ENCODE measurements at places on chromosomes 2 and 18.

DNA sequence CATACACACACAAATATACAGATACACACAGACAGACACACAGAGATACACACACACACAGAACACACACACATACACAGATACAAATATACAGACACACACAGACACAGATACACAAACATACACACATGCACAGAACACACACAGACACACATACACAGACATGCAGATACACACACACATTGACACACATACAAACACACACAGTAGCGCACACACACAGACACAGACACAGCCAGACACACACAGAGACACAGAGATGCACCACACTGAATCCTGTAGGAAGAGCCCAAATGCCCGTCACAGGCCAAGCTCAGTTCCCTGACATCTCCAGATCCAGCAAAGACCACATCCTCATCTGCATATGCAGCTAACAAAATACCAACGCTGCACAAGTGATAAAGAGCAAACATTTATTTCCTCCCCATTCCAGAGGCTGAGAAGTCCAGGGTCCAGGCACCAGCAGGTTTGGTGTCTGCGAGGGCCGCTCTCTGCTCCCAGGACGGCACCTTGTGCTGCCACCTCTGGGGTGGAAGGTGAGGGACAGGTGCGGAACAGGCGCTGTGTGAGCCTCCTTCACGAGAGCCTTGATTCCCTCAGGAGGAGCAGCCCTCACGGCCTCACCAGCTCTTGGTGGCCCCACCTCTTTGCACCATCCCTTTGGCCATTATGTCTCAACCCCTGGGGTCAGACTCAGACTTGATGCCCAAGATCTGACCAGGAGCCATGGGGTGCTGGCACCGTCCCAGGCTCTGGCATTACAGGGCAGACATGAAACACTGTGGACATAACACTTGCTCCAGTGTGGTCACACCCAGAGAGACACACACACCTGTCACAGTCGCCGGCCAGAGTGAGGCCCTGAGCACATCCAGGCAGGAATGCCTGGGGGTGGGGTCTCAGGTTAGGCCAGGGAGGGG is 108.7 kb downstream of the NDUFA10 start:
- no peak for DNase-seq

GRCh38 chr18:75208836-75209128 is 157 bp downstream of the PTGR3 start:
- no peak for DNase-seq

- DNase-seq = no peak
These were observed 43.4 kb downstream of the ZCCHC2 start for GRCh38 chr18:62566199-62566598.

- DNase-seq = no peak
These were observed 86.4 kb upstream of the MAP4K3 start for GRCh38 chr2:39523308-39524044.

DNA sequence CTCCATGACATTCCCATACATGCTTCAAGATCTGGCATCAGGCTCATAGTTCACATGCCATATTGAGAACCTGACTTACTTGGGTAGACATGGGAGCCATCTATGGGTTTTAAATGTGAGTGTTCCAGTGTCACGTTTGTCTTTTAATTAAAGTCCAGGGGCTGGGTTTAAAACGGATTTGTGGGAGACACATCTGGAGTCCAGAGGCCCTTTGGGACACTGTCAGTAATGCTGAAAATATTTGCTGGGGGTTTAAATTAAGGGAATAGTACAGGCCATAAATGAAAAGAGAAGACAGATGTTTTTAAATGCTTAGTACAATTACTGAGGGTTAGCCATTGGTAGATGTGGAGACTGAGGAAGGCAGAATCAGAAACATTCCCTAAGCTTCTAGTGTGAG is 478.0 kb downstream of the PID1 start:
- no peak for DNase-seq

- no peak for DNase-seq
These were observed 20.5 kb downstream of the USP40 start for GRCh38 chr2:233546101-233546500.

DNA sequence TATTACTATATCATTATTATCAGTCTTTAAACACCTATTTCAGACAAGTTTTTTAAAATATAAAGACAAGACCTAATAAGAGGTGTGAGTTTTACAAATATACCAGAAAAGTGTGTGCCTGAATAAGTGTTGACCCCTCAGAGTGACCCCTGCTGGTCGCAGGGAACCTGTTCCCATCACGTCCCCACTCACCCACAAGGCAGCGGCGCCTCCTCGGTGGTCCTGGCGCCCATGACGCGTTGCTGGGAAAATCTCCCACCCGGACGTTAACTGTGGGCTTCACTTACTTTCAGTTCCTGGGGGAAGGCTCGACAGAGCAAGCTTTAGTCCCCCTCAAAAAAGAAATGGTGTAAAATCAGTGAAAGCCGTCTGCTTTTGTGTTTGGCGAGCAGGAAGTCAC is 93.5 kb downstream of the TMEM18 start:
- no peak for DNase-seq

DNA sequence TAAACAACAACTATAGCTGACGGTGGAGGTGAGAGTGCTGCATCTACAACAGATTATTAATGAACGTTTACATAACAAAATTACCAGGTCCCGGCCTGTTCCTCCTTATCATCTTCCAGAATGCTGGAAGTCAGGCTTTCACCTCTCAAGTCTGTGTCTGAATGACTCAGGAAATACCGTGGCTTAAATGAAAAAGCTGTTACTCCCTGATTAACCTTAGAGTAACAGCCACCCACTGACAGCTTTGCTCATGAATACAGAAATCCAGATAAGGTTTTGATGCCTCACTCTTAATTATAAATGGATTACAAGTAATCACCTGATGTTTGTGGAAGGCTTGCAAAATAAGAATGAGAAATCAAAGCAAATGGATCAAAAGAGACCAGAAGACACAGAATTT is 885.3 kb upstream of the CELF4 start:
- DNase-seq = no peak

DNA sequence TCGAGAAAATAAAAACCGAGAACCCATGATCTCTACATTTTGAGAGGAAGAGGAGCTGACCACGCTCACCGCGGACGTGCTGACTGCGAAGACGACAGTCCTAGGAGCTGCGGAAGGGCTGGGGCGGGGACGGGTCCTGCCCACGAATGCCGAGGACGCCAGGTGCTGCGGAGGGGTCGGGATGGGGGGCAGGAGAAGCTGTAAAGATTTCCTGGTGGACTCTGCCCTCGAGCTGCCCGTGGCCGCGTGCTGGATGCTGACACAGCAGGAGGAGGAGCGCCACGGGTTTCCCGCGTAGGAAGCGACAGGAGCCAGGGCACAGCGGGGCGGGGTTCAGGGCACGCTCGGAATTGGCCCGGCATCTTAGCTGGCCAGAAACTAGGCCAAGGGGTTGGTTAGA is 22.2 kb downstream of the ZSCAN30 start:
- no peak for DNase-seq

DNA sequence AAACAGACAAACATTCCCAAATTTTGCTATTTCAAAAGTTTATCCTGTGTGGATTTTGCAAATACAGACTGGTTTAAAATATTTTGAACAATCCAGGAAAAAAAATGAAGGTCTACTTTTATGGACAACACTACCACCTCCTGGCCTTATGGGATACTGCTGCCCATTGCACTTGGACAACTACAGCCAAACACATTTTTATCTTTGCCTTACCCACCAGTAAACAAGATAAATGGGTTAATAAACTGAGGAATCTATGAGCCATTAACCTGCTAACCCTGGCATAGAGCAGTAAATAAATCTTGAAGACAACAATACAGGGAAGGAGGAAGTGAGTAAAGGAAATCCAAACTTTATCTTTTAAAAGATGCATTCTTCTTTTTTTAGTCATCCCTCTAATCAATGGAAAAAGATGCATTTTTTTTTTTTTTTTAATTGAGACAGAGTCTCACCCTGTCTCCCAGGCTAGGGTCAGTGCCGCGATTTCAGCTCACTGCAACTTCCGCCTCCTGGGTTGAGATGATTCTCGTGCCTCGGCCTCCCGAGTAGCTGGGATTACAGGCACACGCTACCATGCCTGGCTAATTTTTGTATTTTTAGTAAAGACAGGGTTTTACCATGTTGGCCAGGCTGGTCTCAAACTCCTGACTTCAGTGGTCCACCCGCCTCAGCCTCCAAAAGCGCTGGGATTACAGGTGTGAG is 2.1 kb upstream of the SPIRE1 start:
- DNase-seq = no peak

- DNase-seq = no peak
These were observed 101.2 kb downstream of the FSHR start for GRCh38 chr2:49053156-49053555.

DNA sequence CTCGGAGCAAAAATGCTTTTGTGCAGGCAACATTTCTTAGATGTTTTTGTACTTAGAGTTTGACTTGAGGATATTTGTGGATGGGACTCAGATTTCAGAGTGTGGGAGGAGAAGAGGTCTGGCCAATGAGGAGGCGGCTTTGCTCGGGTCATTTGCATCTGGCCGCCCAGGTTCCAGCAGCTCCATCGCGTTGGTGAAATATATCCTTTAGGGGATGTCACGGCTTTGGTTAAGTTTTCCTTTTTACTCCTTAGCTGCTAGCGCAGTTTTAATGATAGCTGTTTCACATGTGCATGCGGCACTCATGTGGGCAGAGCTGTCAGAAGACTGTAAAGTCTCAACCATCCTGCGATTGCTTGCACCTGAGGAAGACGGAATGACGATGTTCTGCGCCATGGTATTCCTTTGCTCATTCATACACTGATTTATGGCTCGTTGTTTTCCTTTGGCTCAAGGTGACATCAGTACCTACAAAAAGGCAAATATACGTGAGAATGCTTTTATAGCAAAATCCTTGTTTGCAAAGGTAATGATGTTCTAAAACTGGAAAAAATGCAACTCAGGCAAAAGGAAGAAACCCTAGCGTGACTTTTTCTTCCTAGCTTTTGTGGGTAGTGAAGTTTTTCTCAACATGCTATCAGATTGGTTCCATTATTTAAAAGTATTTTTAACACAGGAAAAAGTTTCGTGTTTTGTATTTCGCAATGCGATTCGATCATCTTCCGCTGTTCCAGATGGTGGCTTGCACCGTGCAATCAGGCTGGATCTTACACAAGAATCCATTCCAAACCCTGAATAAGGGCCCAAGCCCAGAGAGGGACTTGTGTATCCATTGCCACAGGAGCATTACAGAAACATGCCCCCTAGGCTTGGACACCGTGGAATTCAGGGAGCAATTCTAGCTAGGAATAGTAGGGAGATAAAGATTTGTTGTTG is 70.5 kb upstream of the ZNF516 start:
- no peak for DNase-seq

DNA sequence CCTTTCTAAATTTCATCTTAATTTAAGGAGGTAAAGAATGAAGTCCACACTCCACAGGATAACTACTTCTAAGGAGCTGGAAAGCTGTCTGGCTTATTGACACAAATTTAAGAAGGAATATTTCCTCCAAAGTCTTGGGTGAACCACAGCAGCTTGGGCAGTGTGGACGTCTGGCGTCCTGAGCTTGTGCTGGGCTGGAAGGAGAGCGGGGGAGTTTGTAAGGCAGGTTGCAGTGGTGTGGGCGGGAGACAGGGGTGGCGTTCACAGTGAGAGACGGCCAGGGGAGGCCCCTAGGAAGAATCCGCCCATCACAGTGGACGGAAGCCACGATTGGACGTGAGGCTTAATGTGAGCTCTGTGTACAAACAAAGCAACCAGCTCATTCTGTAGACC is 25.7 kb downstream of the ADI1 start:
- DNase-seq = no peak

GRCh38 chr2:11082880-11083279 is 72.4 kb upstream of the SLC66A3 start:
- DNase-seq = no peak

GRCh38 chr2:46039543-46040303 is 257.5 kb upstream of the EPAS1 start:
- no peak for DNase-seq

DNA sequence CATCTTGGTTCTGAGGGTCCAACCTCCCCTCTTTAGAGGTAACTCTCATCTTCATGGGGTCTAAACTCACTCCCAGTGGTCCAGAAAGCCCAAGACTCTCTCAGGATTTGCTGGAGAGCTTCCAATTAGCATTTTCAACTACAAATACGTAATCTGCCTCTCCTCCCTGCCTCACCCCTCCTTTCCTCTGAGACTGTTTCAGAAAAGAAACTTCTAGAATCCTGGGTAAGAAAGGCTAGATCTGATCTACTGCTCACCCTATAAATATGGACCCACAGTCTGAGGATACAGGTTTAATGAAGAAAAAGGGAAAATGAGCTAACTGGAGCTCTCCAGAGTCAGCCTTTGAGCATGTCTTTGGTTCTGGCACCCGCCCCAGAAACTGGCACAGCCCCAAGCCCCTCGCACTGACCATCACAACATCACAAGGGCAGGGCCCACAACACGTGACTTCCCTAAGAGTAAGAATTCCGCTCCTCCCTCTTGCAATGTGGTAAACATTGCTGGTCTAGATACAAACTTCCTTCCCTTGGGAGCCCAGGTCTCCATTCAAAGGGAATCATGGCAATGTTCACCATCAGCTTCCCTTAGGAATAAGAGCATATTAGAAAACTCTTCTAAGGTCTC is 21.7 kb upstream of the IHH start:
- DNase-seq = no peak

DNA sequence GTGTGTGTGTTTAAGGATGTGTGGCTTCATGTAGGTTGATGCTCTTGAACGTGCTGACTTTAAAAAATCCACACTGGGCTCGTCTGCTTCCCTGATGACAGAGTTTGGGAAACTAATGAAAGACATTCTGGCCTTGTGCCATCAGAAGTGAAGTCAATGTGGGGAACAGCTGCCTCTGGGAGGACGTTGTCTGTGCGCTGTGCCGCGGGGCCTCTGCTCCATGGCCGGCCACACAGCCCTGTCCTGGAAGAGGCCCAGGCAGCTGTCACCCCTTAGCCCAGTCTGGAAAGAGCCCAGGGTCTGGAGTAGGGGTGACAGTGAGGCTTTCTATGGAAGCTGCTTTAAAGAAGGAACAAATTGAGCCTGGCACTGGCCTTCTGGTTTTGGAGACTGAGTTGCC is 155.8 kb downstream of the SH3RF3 start:
- no peak for DNase-seq

- DNase-seq = no peak
These were observed 218.0 kb upstream of the OSR1 start for GRCh38 chr2:19576411-19576810.

- DNase-seq = no peak
These were observed 4.5 kb downstream of the INPP5D start for GRCh38 chr2:233064530-233065199.

- DNase-seq = no peak
These were observed 145.9 kb downstream of the COPS8 start for GRCh38 chr2:237231593-237231992.

- no peak for DNase-seq
These were observed 67.2 kb downstream of the TMEM131 start for GRCh38 chr2:97928591-97928990.

All from activated CD8-positive, alpha-beta memory T cell treated with anti-CD3 and anti-CD28 coated beads for 1 hour (primary cell).